ENCODE measurements at places on chromosomes 16 and 17. TPM values are rescaled to one million over a fixed set of nuclear protein-coding genes. Genes with fewer than 3 reads are reported as not detected.

Gene PRAC2
- polyA plus RNA-seq: not detected

Gene RCVRN
- polyA plus RNA-seq: not detected

Gene PPM1E
- polyA plus RNA-seq: 0.15 TPM

Gene KRTAP16-1
- not detected for polyA plus RNA-seq

Gene CEP112
- 9.0 TPM for polyA plus RNA-seq

Gene ITGAL
- 4.3 TPM for polyA plus RNA-seq

Gene IGF2BP1
- polyA plus RNA-seq: under 0.01 TPM

Gene KRTAP1-3
- polyA plus RNA-seq: not detected

- no peaks in the 10 kb centered on the region for H3K36me3 ChIP-seq
- peak overlapping the region; percentile 44 for H3K4me3 ChIP-seq
- peaks cover 11% of the 10 kb centered on the region for H3K4me1 ChIP-seq
- H3K27me3 ChIP-seq: no peaks in the 10 kb centered on the region
- peak; percentile 45 for DNase-seq
These were observed 15.8 kb downstream of the MEOX1 start for GRCh38 chr17:43645765-43646481.

- H3K27ac ChIP-seq: no peak overlapping the region
- H3K4me1 ChIP-seq: peaks cover 19% of the 10 kb centered on the region
These were observed 17.0 kb downstream of the N4BP1 start for GRCh38 chr16:48592839-48593429.

DNA sequence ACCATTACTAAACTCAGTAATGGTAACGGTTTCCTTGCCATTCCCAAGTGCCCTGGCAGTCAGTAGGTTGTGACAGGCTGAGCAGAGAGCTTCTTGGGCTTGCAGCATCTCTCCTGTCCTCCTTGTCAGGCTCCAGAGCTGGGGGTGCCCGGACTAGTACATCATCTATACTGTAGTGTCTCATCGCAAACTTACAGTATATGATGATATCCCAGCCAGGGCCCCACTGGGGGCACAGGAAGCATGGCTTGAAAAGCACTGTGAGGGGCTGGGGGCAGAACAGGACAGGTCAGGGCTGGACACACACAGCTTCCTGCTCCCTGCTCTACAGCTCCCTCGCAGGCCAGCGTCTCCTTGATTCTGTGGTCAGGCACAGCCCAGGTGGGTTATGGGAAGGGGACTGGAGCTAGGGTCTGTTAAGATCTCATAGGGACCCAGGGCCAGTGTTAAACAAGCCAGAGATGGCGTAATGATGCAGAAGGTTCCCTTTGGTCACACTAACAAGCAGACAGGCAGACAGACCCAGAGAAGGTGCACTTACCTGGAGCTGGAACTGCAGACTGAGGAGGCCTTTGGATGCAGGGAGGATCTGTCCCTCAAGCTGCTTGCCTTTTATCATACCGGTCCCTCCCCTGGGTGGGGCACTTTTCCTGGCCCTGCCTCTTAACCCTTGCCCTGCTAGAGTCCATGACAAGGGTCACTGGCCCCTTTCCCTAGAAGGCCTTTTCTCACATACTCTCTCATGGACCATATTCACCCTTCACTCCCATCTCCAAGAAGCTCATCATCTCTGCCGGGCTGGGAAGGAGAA lies 6.8 kb downstream of the ERAL1 start:
- no peak overlapping the region for H3K4me3 ChIP-seq
- H3K27me3 ChIP-seq: no peaks in the 10 kb centered on the region
- H3K4me1 ChIP-seq: peaks cover 11% of the 10 kb centered on the region
- DNase-seq: no peak
- H3K36me3 ChIP-seq: peaks cover 50% of the 10 kb centered on the region
- H3K27ac ChIP-seq: no peak overlapping the region

- no peak overlapping the region for H3K4me3 ChIP-seq
- H3K27ac ChIP-seq: no peak overlapping the region
- no peak for DNase-seq
- H3K27me3 ChIP-seq: no peaks in the 10 kb centered on the region
- no peaks in the 10 kb centered on the region for H3K36me3 ChIP-seq
These were observed 120.0 kb upstream of the GOT2 start for GRCh38 chr16:58853854-58854791.

DNA sequence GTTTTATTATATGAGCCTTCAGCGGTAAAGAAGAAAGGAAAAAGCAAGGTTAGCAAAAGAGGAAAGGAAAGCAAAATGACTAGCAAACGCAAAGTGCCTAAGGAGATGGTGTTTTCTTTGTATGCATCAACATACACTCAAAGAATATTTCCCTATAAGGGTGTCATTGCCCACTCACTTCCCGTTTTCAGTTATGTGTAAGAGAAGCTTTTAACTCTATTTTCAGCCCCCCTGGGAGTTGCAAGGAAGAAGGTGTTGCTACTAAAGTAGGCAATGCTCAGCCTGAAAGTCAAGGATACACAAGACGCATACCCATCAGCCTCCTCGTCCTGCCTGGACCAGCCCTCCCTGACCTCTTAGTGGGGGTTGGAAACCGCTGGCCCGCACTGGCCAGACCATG lies 267.7 kb upstream of the ZFHX3 start:
- no peaks in the 10 kb centered on the region for H3K36me3 ChIP-seq
- no peak overlapping the region for H3K4me3 ChIP-seq
- no peak for DNase-seq

GRCh38 chr17:80468781-80469493 lies 7.5 kb downstream of the NPTX1 start:
- H3K4me1 ChIP-seq: no peaks in the 10 kb centered on the region
- H3K36me3 ChIP-seq: no peaks in the 10 kb centered on the region
- no peak overlapping the region for H3K4me3 ChIP-seq
- DNase-seq: no peak
- H3K27ac ChIP-seq: no peak overlapping the region

DNA sequence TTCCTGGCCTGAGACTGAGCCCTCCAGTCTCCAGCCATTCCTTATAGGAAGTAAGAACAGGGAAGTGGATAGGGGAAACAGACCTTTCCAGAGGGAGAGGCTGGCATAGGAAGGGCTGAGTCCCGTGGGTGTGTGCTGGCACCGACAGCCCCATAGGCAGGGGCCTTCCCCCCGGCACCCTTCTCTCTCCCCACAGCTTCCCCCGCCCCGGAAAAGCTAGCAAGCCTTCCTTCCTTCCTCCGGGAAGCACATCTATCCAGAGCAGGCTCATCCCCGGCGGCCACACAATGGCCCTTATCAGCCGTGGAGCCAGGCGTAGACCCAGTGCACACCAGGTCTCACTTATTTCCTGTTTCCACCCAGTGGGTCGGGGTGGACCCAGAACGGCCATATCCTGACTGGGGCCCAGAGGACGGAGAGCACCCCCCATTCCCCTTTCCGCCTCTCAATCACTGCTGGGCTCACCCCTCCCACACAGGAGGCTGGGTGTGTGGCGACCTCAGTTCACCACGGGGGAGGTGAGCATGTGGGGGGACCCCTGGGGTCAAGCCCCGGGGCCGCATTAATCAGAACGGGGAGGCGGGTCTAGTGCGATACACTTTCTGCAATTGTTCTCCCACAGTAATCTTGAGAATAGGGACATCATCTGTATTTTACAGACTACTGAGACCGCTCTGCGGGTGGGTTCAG lies 950 bp upstream of the MYO1C start:
- peaks cover 20% of the 10 kb centered on the region for H3K36me3 ChIP-seq
- no peaks in the 10 kb centered on the region for H3K27me3 ChIP-seq
- peak; percentile 53 for DNase-seq
- H3K4me1 ChIP-seq: peaks cover 39% of the 10 kb centered on the region
- H3K27ac ChIP-seq: peak overlapping the region; percentile 37

DNA sequence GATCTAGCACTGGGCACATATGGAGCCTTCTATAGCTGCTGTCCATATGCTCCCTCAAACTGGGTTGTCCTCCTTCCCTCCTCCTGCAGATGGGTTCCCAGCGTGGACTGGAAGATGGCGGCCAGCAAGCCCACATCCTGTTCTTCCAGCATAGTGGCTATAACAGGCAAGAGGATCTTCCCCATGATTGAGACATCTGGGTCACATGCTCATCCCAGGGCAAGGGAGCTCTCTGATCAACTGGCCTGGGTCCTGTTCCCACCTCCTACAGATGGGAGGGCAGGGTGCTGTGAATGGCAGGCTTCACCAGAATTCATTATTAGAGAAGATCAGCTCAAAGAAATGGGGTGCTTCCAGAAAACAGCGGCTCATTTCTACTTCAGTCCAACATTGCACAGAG lies 210.2 kb downstream of the PARN start:
- no peak for DNase-seq
- peaks cover 10% of the 10 kb centered on the region for H3K4me1 ChIP-seq
- H3K4me3 ChIP-seq: no peak overlapping the region
- H3K27me3 ChIP-seq: no peaks in the 10 kb centered on the region

DNA sequence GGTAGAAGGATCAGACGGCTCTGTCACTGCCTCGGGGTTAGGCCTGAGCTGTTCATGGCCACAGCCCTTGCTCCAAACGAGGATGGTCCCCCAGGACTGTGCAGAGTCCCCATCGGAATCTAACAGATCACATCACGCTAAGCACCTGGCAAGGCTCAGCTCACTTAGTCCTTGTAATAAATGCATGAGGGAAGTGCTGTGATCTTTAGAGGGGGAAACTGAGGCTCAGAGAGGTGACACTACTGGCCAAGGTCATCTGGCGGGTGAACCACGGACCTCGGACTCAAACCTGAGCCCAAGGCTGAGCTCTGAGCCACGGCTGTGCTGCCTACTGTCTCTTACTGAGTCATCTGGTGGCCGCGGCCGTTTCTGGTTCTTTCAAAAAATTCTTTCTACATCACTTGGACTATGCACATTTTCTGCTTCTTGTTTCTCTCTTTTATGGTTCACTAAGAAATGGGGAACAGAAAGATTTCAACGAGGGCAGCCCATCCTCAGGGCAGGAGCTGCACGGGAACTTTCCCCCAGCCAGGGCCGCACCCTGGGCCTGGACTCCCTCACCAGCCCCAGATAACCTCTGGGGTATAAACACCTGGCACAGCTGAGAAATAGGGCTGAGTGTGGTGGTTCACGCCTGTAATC lies 55.6 kb downstream of the COTL1 start:
- H3K4me3 ChIP-seq: no peak overlapping the region
- no peak overlapping the region for H3K27ac ChIP-seq
- H3K4me1 ChIP-seq: no peaks in the 10 kb centered on the region
- no peak for DNase-seq

GRCh38 chr17:81142301-81143199 lies 22.8 kb upstream of the PVALEF start:
- H3K27ac ChIP-seq: no peak overlapping the region
- H3K4me1 ChIP-seq: peaks cover 11% of the 10 kb centered on the region
- peak; percentile 94 for DNase-seq
- H3K27me3 ChIP-seq: no peaks in the 10 kb centered on the region
- no peak overlapping the region for H3K4me3 ChIP-seq

DNA sequence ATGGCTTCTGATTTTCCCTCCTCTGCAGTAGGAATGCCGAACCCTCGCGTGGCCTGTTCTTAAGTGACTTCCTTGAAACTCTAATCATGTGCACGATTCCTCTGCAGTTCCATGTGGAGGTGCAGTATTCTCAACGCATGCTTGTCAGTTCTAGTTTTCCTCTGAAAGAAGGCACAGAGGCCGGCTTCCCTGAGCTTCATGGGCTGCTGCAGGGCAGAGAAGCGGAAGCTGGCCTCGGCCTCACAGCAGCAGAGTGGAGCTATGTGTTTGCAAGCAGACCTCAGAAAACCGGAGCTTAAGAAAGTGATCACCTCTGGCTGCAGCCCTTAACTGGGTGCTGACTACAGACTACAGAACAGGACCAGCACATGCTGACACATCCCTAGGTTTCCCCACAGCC lies 500.7 kb downstream of the GRIN2A start:
- H3K27me3 ChIP-seq: no peaks in the 10 kb centered on the region
- no peak overlapping the region for H3K4me3 ChIP-seq
- no peak for DNase-seq
- no peaks in the 10 kb centered on the region for H3K36me3 ChIP-seq

- no peak overlapping the region for H3K27ac ChIP-seq
- H3K27me3 ChIP-seq: no peaks in the 10 kb centered on the region
- H3K36me3 ChIP-seq: peaks cover 78% of the 10 kb centered on the region
- no peak for DNase-seq
These were observed 7.4 kb downstream of the TMC6 start for GRCh38 chr17:78120971-78121800.
